ENCODE measurements at places on chromosomes 4 and X.

GRCh38 chr4:142535009-142535408, 311.1 kb downstream of the INPP4B start:
- no peak for DNase-seq

DNA sequence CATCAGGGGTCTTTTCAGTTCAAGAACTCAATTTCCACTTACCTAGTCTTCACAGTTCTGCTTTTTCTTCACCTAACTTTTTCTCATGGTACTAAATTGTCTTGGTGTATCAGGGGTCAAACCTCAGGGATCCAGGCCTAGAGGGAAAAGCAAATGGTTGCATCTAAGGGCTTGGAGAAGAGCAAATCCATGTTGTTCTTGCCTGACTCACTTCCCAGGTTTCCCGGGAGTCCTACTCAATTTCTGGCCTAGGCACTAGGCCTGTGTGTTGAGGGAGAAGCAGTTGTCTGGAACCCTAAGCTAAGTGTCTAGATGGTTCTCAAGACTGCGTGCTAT, 191.9 kb upstream of the STK26 start:
- no peak for DNase-seq

DNA sequence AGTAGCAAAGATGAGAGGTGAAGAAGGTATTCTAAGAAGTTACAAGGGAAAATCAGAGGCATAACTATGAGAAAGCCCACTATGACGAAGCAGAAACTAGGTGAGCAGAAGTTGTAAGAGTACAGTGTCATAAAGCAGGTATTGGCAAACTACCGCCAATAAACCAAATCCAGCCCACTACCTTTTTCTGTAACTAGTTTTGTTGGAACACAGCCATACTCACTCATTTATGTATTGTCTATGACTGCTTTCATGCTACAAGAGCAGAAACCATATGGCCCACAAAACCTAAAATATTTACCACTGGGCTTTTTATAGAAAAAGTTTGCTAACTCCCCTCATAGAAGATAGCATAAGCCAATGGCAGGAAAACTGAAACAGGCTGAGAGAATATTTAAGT, 31.8 kb upstream of the ZCCHC13 start:
- no peak for DNase-seq

DNA sequence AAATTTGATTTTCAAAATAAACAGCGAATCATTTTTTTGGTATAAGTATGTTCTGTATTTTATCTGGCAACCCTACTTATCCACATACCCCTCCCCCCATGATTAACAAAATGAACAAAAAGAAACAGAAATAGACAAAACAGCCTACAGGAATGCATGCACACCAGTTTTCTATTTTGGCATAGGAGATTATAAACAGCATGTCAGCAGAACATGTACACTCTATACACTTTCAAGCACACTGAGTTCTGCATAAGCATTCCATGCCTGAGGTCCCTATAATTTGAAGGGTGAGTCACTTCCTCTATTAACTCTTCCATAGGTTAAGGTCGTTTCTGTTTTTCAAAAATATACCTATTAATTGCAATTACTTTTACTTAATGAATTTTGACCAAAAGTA, 28.0 kb upstream of the ZNF280C start:
- DNase-seq = no peak

DNA sequence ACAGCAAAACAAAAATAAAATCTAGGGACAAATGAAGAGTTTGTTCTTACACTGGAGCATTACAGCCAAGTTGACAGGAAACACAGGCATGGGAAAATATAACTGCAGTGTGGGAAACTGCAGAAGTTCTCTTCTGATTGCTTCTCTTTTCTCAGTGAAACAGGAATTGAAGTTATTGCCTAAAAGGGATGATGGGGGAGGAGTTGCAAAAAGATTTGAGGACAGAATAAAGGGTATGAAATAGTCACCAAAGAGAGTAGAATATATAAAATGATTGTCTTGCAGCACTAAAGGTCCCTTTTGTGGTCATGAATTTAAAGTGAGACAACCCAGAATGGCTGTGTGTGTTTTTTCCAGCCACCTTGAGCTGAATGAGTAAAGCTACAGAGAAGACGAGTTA, 103.7 kb downstream of the JADE1 start:
- DNase-seq = no peak

DNA sequence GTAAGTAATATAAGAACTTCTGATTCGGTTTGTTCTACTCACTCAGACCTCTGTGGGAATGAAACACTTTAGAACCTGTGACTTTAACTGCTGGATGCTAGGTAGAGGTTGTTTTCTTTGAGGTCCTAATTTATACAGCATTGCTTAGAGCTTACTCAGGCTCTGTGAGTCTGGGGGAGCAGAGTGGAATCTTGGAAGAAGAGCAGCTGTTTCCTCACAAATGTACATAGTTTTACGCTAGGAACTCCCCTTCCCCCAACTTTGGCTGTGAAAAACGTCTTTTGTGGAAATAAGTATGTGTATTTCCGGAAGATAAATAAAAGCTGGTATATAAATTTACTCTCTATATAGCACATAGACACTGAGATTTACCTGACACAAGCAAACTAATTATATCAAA, 141.4 kb downstream of the NAA11 start:
- DNase-seq = no peak

GRCh38 chr4:103786014-103786413, 66.2 kb upstream of the TACR3 start:
- DNase-seq = no peak

- DNase-seq = no peak
Measured at GRCh38 chrX:123731987-123732669, 724 bp downstream of the THOC2 start.

GRCh38 chr4:32172086-32172485, 1451.9 kb downstream of the PCDH7 start:
- no peak for DNase-seq

- no peak for DNase-seq
Measured at GRCh38 chrX:129997086-129997485, 14.7 kb downstream of the BCORL1 start.

- no peak for DNase-seq
Measured at GRCh38 chrX:47796433-47796906, 40.2 kb upstream of the ZNF81 start.
